Activated CD4-positive, alpha-beta memory T cell treated with anti-CD3 and anti-CD28 coated beads for 36 hours (primary cell): ENCODE measurements at places on chromosomes 2 and 18. TPM values are rescaled to one million over a fixed set of nuclear protein-coding genes. Genes with fewer than 3 reads are reported as not detected.

GRCh38 chr2:178246696-178247095 is 52.4 kb downstream of the OSBPL6 start:
- no peak for DNase-seq

DNA sequence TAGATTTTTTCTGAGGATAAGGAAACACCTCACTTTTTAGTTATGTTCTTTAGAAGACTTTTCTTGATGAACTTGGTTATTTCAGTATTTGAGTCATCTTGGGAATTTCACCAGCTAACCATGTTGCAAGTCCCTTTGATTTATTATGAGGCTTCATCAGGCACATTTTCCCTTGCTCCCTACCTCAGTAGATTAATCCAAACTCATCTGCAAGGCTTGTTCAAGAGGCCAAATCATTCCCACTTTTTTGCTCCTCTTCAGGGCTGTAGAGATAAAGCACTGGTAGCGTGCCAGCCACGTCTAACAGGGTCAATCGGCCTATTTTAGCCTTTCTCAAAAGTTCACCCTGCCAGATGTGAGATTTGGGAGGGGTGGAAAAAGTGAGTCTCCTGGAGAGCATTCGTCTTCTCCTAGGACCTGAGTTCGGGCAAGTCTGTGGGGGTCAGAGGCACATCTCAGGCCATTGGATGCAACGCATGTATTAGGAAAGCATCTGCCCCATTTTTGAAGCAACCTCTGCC is 120.3 kb downstream of the RDH14 start:
- DNase-seq: no peak

DNA sequence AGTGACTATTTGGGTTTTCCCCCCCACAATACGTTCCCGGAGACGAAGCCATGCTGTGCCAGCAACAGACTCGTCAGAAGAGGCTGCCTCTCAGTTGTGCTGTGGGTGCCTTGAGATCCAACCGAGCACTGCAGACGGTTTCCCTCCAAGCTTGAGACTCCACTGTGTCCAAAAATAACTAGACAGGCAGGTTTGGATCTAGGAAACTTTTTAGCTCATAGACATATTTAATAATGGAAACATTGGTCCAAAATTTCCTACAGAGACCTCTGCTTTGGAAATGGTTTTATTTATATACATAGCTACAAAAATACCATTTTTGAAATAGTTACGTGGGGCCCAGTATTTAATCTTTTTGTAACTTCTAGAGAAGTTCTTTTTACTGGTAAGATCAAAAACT is 63.1 kb upstream of the SPATS2L start:
- DNase-seq: no peak

DNA sequence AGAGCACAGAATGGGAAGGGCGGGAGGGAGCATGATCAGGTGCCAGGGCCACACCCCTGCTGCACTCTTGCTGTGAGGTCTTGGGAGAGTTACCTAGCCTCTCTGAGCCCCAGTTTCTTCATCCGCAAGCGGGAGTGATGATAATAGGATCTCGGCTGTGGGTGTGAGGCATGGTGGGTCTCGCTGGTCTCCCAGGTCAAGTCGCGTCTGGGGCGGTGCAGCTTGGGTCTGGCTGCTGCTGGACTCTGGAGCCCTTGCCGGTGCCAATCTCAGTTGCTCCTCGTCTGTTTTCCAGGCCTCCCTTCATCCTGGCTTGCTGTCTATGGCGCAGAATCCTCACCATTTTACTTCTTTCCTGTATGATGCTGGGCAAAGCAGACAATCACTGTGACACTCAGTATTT is 130.3 kb upstream of the RAB12 start:
- DNase-seq: no peak

- DNase-seq: no peak
These were observed 99.9 kb downstream of the PARD3B start for GRCh38 chr2:204645018-204645773.

GRCh38 chr2:216501854-216502253 is 3.2 kb downstream of the RPL37A start:
- DNase-seq: no peak

GRCh38 chr18:75043478-75043877 is 165.5 kb downstream of the PTGR3 start:
- no peak for DNase-seq

Gene RAB17
- total RNA-seq: not detected

Gene FOXI3
- not detected for total RNA-seq
